ENCODE measurements at places on chromosomes 16 and 17.

DNA sequence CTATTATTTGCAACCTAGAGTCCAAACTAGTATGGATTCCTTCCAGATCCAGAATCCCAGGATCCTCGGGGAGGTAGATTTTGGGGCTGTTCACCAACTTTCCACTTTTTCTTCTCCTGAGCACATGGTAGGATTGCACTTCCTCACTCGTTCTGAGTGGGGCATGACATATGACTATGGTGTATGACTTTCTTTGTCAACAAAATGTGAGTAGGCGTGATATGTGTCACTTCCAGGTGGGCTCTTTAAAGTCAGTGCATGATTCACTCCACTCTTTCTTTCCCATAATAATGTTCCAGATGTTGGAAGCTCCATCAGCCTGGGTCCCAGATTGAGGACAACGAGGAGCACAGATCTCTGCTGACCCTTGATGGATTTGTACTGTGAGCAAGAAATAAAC lies 21.5 kb downstream of the IRX5 start:
- no peak for DNase-seq

DNA sequence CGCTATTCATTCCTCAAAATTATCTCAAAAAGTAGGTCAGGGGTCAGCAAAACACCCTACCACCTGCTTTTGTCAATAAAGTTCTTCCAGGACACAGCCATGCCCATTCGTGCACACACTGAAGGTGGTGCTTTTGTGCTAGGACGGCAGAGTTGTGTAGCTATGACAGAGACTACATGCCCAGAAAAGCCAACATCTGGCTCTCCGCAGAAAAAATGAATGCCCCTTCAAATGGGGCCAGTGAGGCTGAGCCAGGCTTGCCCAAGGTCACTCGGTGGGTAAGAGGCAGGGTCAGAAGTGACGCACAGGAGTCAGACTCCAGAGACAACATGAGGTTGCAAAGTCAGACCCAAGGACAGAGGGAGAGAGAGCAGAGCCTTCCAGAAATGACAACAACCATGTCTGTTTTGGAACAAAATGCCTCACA lies 200.1 kb downstream of the XYLT1 start:
- DNase-seq = no peak

DNA sequence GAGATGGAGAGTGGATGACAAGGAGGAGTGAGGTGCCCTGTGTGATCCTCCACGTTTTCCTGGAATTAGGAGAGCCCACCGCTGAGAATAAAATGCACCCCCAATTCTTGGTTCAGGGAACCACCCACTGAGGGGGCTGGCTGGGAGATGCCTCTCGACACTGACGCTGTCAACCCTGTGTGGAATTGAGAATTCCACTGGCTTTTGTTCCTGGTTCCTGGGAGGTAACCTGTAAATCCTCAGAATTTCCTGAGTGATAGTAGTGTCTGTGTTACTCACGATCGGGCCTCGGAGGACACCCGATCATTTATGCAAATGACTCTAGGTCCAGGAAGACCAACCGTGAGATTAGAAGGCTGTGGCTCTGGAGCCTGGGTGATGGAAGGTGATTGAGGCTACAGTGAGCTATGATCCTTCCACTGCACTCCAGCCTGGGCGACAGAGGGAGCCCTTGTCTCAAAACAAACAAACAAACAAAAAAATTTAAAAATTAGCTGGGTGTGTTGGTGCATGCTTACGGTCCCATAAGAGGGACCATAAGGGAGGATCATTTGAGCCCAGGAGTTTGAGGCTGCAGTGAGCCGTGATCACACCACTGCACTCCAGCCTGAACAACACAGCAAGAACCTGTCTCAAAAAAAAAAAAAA lies 11.7 kb upstream of the PRPSAP1 start:
- no peak for DNase-seq

DNA sequence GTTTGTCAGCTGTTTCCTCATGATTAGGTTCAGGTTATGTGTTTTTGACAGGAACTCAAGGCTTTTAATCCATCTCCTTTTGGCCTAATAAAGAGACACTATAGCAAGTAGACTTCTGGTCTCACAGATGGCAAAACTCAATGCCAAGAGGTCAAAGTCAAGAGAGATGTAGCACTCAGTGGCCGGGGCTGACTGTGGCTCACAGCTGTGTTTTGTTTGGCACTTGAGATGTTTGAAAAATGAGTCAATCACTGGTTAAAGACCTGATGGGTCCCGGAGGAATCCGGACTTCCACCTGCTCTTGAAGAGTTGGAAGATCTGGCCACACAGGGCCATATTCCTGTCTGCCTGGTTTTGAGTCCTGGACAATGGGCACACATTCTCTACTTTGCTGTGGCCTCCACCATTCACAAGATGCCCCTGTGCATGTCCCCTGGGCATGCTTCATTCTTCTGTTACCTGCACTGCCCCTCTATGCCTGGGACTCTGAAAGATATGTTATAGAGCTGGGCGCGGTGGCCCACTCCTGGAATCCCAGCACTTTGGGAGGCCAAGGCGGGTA lies 210.3 kb downstream of the SNX29 start:
- DNase-seq = no peak

DNA sequence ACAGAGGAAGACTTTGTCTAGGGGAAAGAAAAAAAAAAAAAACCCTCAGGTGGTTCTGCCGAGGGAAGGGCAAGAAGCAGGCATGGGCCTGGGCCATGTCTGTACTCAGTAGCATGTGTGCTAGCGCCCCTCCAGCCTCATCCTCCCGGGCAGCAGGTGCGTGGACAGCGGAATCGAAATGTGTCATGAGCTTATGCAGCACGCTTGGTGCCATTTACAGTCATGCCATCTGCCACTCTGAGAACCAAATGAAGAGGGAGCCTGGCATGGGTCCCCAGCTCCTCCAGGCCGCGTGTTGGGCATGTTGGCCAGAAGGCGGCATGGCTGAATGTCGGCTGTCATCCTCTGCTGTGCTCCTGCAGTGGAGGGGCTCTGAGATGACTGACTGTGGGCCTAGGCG lies 31.4 kb downstream of the CRAMP1 start:
- DNase-seq = no peak

- DNase-seq = no peak
Observed at GRCh38 chr16:89855301-89855945, 18.0 kb upstream of the TCF25 start.

DNA sequence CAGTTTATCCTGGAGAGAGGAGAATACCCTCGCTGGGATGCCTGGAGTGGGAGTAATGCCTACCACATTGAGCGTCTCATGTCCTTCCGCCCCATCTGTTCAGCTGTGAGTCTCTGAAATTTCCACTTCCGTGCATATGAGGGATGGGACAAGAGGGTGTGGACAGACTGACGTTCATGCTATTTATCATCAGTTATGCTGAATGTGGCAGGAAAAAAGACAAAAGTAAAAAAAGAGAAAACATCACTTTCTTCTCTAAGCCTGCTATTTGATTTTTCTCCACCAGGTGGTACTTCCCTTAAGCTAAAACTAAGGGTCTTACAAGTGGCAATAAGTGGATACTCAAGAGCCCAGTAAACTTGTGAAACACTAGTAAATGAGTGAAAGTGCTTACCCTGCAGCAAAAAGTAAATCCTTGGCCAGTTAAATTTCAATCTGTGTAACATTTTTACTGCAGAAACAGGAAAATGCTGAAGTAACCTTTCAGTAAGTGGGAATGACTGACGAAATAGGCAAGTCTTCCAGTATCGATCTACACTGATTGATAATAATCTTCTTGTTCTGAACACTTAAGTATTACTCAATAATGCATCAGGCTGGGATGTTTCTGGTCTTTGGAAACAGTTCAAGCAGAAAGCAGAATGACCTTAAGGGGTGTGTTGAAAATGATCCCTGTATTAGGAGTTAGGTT lies 5.6 kb downstream of the CRYBA1 start:
- no peak for DNase-seq

GRCh38 chr17:49640556-49640955 lies 37.3 kb downstream of the SPOP start:
- DNase-seq = no peak

- peak; percentile 51 for DNase-seq
Observed at GRCh38 chr16:1614456-1615102, 2.4 kb downstream of the CRAMP1 start.

DNA sequence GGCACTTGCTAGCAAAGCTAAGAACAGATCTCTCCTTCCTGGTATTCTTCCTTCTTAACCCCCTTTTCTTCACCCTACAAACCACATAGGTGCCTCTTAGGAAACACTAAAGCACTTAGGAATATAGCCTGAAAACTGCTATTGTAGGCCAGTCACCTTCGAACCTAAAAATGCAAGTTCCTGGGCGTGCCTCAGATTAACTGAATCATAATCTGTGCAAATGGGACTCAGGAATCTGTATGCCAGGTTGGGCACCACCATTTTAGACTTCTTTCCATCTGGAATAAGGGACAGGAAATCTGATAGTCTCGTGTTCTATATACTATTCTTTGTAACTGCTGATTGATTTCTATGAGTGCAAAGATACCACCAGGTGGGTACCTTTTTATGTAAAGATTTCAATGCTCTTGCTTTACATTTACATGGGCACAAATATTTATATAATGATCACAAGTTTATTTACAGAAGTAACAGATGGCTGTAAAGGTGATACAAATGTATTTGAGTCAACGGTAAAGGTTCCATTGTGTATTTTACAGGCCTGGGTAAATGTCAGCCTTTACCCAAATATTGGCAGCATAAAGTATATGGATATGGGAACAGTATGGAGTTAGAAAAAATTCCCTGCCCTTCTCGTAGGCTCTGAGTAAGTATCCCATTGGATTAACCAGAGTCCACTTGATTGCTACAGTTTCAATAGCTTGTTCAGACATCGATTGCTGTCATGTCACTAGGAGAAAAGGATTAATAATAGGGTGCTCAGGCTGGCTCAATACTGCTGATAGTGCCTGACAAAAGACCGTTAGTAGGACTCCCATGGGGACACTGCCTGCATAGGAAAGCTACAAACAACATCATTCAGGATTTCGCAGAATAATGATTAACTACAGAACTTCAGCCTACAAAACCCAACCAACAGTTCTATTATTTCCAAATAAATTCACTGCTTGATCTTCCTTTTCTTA lies 124.7 kb downstream of the SNX11 start:
- no peak for DNase-seq

DNA sequence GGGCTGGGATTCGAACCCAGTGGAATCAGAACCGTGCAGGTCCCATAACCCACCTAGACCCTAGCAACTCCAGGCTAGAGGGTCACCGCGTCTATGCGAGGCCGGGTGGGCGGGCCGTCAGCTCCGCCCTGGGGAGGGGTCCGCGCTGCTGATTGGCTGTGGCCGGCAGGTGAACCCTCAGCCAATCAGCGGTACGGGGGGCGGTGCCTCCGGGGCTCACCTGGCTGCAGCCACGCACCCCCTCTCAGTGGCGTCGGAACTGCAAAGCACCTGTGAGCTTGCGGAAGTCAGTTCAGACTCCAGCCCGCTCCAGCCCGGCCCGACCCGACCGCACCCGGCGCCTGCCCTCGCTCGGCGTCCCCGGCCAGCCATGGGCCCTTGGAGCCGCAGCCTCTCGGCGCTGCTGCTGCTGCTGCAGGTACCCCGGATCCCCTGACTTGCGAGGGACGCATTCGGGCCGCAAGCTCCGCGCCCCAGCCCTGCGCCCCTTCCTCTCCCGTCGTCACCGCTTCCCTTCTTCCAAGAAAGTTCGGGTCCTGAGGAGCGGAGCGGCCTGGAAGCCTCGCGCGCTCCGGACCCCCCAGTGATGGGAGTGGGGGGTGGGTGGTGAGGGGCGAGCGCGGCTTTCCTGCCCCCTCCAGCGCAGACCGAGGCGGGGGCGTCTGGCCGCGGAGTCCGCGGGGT lies at the start of gene CDH1:
TSS of gene CDH1 (plus strand) at position 247 of the 684 bp plus-strand sequence. CDS start at position 371, 124 bp downstream.
- peak; percentile 31 for DNase-seq

DNA sequence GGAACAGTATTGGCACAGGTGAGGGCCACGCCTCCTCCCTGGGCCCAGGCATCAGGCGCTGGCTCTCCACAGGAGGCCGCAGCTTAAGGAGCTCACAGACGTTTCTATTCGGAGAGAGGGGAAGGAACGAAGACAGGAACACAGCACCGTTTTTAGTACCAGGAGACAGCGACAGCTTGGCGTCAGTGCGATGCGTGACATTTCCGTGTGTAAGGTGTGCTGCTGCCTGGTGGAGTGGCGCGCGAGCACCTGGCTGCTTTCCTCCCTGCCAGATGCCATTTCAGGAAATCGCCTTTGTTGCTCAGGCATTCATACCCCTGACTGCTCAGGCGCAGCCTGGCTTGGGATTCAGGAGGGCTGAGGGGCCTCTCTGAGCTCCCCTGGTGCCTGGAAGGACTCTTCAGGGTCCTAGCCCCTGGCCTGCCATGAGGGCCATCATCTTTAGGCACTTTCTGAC lies 367.5 kb downstream of the CPPED1 start:
- peak; percentile 15 for DNase-seq

DNA sequence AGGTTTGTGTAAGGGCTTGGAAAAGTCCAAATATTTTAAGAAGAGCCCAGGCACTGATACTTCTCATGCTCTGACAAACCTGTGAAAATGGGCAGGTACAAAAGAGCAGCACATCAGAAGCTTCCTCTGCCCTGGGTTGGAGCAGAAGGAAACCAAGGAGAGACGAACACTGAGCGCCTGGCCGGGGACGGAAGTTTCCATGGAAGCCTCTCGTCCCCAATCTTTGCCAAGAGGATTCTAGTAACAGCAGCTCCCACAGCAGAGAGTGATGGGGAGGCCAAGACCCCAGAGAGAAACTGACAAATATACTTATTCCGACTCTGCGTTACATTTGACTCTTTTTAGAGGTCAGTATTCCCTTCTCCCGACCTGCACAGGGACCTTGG lies 268.5 kb downstream of the C16orf95 start:
- no peak for DNase-seq

DNA sequence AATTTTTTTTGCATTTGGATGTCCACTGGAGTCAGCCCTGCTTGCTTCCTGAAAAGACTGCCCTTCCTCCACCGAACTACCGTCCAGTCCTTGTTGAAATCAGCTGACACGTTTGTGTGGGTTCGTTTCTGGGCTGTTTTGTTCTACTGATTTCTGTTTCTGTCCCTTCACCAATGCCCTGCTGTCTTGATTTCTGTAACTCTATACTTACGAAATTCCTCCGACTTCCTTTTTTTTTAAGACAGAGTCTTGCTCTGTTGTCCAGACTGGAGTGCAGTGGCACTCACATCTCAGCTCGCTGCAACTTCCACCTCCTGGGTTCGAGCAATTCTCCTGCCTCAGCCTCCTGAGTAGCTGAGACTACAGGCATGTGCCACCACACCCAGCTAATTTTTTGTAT lies 8.4 kb upstream of the GAA start:
- DNase-seq = no peak

- DNase-seq = no peak
Observed at GRCh38 chr16:71631776-71632175, 5.8 kb downstream of the MARVELD3 start.

DNA sequence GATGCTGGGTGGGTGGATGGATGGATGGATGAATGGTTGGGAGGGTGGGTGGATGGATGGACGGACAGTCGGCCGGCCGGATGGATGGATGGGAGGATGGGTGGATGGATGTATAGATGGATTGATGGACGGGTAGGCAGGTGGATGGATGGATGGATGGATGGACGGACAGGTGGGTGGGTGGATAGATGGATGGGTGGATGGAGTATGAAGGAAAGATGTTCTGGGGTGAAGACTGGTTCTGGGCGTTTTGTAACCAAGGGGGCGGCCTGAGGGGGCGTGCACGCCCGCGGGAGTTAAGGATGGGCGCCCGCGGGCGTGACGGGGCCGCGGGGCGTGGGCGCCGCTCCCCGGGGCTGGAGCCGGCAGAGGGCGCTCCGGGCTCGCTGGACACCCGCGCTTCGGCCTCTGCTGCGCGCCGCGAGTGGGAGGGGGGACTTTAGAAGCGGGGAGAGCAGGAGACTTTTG lies at the start of gene NECAB2:
TSS of gene NECAB2 (plus strand) at position 407 of the 468 bp plus-strand sequence. CDS start 405 bp downstream, outside the sequence.
- peak; percentile 66 for DNase-seq

Measured in endothelial cell (in vitro differentiated cells).